ENCODE measurements at places on chromosomes 6 and 20.

GRCh38 chr6:24981386-24981760, 45.6 kb upstream of the RIPOR2 start:
- peak; percentile 83 for DNase-seq

DNA sequence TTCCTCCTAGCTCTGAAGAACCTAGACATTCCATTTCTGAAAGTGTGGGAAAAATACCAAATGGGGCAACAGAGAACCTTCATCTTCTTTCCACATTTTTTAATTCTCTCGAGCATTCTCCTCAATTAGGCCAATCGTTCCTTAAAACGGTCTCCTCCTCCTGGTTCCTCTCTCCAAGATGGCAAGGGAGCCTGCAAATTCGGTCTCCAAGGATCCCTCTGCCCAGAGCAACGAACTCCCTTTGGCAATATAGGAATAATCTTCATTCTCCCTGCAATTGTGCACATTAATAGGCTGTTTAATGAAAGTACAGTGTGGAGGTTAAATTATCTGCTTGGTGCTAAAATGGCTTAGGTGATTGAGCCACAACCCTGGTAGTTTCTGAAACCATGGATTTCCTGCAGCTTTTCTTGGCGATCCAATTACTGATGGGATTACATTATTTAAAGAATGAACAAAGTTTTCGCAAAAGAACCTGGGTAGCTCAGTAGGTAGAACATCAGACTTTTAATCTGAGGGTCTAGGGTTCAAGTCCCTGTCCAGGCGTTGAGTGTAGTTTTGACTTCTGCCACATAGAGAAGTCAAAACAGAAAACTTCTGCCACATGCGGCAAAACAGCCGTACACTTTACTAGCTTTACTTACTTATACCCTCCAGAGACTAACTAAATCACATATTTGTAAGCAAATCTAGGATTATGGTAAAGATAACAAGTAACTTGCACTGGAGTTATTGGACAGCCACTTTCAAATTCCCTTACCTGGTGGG, 102.9 kb upstream of the ZNF184 start:
- DNase-seq, result no peak

- DNase-seq, result peak; percentile 58
Measured at GRCh38 chr6:28586962-28587745, 61.5 kb downstream of the GPX5 start.

GRCh38 chr6:101605874-101606273, 212.4 kb downstream of the GRIK2 start:
- DNase-seq, result no peak

DNA sequence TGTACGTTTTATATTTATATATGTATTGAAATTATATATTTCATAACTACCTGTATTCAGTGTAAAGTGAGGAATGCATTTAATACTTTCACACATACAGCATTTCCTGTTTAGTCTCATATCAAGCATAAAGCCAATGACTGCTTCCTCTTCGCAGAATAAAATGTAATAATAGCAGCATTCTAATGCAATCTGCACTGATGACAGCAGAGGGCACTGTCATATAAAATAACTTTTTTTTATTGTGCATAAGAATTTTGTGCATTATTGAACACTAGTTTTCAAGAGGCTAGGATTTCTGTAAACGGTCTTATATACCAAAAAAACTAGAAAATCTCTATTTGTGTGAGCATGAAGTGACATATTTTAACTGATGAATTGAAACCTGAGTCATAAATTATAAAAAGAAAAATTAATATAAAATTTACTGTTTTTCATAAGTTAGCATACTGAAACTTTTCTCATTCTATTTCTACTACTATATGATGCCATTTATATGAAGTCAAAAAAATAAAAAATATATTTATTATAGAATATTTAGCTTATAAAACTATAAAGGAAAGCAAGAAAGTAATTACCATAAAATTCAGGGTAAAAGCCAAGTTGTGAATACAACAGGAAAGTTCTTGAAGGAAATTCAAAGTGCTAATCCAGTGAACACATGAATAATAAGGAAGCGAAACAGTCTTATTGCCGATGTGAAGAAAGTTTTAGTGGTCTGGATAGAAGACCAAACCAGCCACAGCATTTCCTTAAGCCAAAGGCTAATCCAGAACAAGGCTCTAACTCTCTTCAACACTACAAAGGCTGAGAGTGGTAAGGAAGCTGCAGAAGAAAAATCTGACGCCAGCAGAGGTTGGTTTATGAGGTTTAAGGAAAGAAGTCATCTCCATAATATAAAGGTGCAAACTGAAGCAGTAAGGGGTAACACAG, 36.3 kb downstream of the RNF146 start:
- peak; percentile 47 for DNase-seq
